ENCODE measurements at places on chromosomes 3 and 15.
A peak's percentile ranks its signal among the peaks of the same experiment; 100 is the strongest.

- DNase-seq = no peak
These were observed 169.5 kb upstream of the THBS1 start for GRCh38 chr15:39411102-39411989.

- peak; percentile 64 for DNase-seq
These were observed 97.7 kb upstream of the ATP2B2 start for GRCh38 chr3:10602769-10603768.

GRCh38 chr3:108096532-108097321, 5.9 kb upstream of the CD47 start:
- no peak for DNase-seq

GRCh38 chr15:92468991-92469390, 75.3 kb downstream of the ST8SIA2 start:
- DNase-seq = no peak

DNA sequence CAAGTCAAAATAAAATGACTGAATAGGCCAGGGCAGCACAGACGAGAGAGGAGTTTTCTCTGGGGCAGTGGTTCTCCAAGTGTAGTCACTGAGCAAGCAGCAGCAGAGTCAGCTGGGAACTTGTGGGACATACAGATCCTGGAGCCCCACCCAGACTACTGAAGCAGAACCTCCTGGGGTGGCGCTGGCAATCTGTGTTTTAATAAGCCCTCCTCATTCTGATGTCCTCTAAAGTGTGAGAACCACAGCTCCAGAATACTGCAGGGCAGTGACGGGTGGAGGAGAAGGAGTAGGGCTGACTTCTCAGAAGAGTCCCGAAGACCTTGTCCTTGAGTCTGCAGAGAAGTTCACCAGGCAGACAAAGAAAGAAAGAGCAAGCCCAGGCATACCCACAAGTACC, 251.3 kb upstream of the HES1 start:
- no peak for DNase-seq

DNA sequence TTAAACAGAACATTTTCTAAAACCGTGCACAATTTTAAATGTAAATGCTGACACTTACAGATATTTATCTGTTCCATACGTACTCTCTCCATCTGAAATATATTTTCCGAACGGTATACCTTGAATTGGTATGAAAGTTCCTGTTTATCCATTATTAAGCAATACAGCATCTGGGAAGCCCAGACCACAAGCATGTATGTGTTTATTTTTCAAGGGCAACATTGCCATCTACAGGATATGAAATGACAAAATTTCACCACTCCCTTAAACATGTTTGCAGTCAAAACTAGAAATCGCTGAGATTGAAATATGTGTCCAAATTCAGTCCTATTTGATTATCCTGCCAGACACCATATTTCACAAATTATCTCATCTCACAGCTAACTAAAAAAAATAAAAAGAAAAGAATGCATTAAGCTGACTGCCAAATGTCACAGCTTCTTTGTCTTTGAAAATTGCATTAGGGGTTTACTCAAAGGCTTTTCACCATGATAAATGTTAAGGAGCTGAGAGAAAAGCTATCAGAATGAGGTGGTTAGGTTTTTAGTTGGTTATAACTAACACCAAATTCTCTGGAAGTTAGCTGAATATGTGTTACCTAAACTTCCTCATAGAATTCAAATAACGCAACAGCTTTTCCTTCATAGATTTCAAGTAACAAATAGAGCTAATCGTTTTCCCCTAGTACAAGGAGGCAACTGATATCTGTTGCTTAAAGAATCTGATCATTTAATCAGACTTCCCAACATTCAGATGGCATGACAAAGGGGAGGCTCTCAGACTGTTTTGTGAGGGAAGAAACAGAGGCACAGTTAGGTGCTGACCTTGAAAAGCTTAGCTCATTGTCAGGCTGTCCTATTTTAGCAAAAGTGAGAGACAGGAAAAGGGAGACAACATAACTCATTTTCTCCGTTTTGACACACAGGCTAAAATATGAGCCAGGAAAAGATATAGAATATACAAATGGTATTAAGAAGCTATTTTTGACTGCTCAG, 533.1 kb downstream of the TBL1XR1 start:
- DNase-seq = no peak

- DNase-seq = no peak
These were observed 61.0 kb downstream of the OTOL1 start for GRCh38 chr3:161557445-161558150.

DNA sequence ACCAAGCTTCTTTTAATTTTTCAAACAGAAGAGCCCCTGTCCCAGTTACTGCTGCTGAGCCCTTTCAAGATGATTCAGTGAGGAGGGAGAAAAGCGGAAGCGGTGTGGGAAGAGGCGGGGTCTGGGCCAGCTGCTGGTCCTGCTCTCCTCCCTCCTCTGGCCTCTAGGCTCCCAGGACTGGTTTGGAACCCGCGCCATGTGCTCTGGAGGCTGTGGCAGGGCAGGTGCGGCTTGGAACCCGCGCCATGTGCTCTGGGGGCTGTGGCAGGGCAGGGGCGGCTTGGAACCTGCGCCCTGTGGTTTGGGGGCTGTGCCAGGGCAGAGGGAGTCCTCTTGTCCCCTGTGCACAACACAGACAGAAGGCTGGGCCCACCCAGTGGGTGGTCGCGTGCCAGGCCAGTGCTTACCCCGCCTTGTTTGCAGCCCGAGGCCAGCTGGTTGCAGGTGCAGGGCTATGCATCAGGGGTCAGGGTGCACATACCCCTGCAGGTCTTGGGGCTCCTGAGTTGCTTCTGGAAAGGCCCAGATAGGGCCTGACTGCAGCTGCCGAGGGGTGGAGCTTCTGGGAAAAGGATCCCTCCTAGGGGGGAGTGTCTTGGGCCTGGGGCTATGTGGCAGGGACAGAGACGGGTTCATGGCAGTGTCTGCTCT, 12.2 kb downstream of the ALG1L2 start:
- peak; percentile 14 for DNase-seq

GRCh38 chr15:66756295-66756694, 54.3 kb downstream of the SMAD6 start:
- no peak for DNase-seq
